Cortex of kidney (tissue), 1 donor: ENCODE measurements at places on chromosomes 3 and 15.

DNA sequence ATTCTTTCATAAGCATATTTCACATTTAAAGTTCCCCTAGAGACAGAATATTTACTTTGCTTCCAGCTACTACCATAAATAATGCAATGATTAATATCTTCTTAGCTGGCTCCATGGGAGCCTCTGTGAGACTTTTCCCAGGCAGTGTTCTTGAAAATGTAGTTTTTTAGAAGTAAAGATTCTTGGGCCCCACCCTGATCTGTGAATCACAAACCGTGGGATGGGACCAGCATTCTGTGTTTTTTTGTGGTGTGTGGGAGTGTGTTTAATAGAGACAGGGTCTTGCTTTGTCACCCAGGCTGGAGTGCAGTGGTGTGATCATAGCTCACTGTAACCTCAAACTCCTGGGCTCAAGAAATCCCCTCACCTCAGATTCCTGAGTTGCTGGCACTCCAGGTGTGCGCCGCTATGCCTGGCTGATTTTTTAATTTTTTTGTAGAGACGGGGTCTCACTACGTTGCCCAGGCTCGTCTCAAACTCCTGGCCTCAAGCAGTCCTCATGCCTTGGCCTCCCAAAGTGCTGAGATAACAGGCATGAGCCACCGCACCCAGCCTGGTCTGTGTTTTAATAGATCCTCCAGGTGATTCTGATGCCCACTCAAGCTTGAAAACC, 83.0 kb downstream of the KLHL25 start:
- no peak for DNase-seq

DNA sequence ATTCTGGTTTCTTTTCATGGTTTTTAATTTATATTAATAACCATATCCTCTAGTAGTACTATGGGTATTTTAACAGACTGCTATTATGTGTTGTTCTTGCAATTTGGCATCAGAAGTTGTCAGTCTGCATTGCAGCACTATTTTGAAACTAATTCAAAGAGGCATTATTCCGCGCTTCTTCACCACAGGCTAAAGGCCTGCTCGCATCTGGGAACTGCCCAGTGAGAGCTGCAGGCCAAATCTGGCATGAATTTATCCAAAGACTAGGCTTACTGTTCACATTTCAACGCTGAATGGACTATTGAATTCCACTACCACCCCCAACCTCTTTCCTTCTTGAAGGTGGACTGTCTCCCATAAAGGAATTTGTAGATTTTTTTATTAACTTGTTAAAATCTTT, 310.4 kb upstream of the NR2F2 start:
- no peak for DNase-seq

GRCh38 chr3:78517965-78518364, 1249.8 kb downstream of the ROBO1 start:
- no peak for DNase-seq

DNA sequence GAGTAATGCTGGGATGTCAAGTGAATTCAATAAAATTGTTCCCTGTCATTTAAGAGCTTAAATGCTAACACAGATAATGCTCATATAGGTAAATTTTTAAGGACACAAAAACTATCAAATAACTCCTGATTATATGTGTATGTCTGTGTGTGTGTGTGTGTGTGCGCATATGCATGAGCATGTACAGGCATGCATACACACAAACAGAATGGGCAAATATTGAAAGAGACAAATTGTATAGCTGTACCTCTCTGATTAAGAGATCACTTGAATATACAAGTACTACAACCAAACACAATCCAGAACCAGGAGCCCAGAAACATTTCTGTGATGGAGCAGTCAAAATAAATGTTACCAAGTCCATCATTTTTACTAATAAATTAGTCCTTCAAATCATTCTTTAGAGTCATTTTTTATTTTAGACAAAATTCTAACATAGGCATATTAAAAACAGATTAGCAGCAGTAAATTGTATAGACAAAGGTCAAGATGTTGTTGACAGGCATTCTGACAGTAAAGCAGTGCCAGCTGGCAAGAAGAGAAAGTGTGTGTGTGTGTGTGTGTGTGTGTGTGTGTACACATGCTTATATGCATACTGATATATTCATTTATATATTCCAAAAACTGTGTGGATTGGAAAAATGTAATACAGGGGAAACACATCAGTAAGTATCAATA, 145.3 kb downstream of the CD47 start:
- DNase-seq, result no peak

DNA sequence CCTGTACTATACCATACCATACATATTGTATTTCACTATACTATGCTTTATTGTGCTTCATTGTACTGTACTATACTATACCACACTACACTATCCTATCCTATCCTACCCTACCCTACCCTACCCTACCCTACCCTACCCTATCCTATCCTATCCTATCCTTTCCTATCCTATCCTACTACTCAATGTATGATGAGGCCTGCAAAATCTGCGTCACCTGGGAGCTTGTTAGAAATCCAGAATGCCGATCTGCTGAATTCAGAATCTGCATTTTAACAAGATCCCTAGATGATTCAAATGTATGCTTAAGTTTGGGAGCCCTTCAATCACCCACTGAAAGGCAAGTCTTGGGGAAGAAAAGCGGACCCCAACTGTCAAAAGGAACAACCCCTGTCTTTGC, 45.4 kb upstream of the CAPN7 start:
- no peak for DNase-seq

DNA sequence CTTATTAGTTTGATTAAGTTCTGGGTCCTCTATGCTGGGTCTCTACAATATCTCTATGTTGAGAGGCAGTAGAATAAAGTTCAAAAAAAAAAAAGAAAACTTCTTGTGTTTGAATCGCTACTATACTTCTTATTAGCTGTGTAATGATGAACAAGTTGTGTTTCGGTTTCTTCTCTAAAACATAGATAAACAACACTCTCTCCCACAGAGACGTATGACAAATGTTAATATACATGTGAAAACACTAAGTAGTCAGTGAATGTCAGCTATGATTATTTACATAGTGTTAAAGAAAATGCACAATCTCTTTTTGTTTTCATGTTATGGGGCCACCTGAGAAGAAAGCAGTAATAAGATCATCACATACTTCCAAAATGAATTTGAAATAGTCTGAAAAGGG, 45.3 kb downstream of the ACAP2 start:
- DNase-seq, result no peak

GRCh38 chr3:89577637-89578530, 470.5 kb downstream of the EPHA3 start:
- no peak for DNase-seq
